Iris pigment epithelial cell (primary cell): ENCODE measurements at places on chromosomes 2 and 18.
A peak's percentile ranks its signal among the peaks of the same experiment; 100 is the strongest.

DNA sequence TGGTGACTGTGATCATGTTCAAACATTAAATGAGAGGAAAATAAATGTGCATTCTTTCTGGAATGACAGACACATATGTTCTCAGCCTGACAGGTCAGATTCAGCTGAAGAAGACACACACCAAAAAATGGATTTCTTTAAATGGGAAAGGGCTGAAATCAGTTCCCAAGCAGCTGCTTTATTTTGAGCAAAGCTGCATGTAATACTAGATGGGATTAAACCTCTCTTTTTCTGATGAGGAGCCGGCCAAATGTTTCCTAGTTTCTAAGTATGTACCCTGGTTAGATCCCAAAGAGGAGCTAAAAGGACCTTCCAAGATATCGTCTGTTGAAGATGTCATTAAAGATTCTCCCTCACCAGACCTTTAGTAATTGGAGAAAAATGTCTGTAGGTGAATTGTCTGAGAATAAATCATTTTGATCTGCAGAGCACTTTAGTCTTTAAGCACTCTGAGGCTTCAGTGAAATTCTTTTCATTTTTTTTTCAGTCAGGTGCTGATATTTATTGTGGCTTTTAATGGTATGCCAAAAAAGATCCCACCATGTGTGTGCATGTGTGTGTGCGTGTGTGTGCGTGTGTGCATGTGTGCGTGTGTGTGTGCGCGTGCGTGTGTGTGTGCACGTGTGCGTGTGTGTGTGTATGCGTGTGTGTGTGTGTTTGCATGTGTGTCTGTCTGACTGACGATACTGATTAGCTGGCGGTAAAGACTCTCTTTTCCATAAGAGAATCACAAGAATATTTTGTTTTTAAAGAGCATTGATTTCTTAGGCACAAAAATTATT is 175.8 kb downstream of the IRS1 start:
- no peak for DNase-seq

DNA sequence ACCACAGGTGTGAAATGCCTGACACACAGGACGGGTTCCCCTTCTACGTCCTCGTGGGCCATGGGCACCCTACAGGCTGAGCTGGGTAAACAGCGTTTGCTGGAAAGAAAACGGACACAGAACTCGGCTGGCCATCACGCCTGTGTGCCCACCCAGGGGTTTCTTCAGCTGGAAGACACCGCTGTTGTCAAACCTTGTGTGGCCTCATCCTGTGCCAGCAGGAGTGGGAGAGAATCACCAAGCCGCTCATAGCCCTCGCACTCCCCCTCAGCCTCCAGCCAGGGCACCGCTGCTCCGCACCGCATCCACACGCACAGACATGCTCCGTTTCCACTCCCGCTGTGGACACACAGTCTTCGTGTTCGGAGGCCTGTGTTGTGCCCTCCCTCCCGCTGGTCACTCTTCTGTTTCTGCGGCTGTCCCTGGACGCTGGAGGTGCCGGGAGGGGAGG is 161.4 kb downstream of the PXDN start:
- no peak for DNase-seq

- DNase-seq = no peak
Measured at GRCh38 chr2:236653863-236654262, 84.2 kb downstream of the ACKR3 start.

GRCh38 chr2:11938196-11938595 is 191.8 kb downstream of the LPIN1 start:
- DNase-seq = no peak

GRCh38 chr2:205535001-205535400 is 147.3 kb upstream of the NRP2 start:
- DNase-seq = no peak

DNA sequence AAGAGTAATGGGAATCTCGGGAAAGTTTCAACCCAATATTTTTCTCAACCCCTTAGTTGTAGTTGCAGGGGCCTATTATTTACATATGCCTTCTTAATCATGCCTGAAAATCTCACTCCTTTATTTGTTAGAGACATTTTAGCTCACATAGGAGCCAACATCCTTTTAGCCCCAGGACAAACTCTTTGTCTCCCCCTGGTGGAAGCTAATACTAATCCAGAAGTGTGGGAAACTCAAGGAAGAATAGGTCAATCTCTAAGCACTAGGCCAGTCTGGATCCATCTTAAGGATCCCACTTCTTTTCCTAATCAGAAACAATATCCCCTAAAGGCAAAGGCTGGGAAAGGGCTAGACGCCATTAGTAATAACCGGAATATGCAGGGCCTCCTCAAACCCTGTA is 550.9 kb upstream of the PKDCC start:
- DNase-seq = no peak

GRCh38 chr18:7366597-7366996 is 135.7 kb downstream of the LRRC30 start:
- DNase-seq = no peak

DNA sequence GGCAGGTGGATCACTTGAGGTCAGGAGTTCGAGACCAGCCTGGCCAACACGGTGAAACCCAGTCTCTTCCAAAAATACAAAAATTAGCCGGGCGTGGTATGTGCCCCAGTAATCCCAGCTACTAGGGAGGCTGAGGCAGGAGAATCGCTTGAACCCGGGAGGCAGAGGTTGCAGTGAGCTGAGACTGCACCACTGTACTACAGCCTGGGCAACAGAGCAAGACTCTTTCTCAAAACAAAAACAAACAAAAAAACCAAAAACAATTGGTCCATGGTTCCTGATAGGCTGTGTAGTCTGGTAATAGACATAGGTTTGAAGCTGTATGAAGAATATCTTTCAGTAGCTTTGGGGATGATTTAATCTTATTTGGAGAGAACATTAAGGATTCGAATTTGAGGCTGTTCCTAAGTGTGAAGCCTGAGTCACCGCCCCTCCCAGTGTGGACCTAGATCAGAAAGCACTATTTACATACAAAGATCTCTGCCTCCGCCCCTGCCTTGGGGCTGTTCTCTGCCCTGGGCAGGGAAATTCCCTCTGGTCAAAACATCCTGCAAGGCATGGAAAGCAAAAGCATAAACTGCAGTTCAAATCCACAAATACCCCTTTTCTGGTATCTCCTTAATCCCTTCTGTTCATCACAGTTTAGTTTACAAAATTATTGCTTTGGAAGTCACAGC is 52.8 kb upstream of the PMAIP1 start:
- peak; percentile 85 for DNase-seq

DNA sequence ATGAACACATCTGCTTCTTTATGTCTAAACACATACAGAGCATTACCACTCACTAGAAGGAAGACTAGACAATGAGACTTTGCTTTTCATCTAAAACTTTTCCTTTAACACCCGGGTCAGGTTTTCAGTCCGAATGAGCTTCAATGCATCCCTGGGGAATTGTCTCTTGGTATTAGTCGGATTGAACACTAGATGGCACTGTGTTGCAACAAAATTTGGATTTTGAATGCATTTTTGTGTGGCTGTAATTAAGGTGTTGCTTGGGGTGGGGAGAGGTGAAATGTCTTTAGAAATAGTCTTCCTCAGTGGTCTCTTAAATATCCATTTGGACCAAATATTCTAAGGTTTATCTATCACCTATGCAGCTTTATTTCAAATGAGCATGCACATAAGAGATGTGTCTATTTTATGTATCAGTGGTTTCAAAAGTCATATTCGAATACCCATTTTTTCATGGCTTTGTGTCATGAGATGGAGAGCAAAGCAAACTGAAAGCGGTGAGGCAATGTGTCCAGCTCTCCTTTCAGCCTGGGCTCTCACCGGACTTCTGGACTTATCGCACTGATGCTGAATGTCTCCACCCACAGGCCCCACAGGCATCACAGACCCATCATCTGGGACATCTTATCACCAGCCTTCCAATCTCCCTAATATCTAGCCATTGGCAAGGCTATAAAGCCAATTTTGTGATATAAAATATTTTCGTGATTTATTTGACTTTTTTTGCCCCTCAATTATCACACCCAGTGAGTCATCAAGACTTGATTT is 510.3 kb downstream of the RNF144A start:
- DNase-seq = peak; percentile 33

- peak; percentile 21 for DNase-seq
Measured at GRCh38 chr2:61988462-61989366, 83.2 kb downstream of the COMMD1 start.

DNA sequence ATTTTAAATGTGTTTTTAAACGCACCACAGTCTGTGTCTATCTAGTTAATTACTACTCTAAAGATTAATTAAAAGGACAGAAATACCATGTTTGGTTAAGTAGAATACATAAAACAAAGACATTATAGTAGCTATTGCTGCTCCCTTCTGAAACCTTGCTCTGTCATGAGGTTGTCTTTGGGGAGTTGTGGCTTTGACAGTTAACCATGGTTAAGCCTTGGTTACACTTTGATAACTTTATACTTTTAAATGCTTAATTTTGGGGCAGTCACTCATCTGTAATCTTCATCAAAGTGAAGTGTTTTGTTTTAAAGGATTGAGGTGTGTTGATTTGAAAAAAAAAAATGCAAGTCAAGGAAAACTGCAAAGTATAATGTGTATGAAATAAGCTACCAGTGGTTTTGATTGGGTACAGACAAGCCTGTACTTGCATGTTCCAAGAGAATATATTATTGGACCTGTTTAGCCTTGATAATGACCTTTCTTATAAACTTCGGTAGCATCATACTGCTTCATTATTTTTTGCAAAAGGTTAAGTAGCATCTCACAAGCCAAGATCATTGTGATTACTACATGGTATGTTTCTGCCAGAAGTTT is 29.8 kb upstream of the TBR1 start:
- no peak for DNase-seq

DNA sequence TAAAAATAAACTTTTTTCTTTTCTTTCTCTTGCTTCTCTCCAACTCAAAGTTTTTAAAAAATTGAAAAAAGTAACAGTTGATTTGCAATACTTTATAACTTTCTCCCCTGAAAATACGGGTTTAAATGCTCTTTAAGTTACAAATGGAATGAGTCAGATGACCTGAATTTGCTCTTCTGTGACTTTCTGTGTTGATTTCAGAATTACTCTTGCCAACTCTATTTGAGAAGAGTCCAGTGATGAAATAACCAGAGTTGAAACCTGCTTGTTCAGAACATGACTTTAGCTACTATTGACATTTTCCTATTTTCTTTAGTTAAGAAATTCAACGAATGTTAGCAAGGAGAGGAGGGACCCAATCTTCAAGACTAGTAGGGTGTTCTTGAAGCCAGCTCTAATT is 146.1 kb upstream of the ZSWIM2 start:
- DNase-seq = peak; percentile 94

DNA sequence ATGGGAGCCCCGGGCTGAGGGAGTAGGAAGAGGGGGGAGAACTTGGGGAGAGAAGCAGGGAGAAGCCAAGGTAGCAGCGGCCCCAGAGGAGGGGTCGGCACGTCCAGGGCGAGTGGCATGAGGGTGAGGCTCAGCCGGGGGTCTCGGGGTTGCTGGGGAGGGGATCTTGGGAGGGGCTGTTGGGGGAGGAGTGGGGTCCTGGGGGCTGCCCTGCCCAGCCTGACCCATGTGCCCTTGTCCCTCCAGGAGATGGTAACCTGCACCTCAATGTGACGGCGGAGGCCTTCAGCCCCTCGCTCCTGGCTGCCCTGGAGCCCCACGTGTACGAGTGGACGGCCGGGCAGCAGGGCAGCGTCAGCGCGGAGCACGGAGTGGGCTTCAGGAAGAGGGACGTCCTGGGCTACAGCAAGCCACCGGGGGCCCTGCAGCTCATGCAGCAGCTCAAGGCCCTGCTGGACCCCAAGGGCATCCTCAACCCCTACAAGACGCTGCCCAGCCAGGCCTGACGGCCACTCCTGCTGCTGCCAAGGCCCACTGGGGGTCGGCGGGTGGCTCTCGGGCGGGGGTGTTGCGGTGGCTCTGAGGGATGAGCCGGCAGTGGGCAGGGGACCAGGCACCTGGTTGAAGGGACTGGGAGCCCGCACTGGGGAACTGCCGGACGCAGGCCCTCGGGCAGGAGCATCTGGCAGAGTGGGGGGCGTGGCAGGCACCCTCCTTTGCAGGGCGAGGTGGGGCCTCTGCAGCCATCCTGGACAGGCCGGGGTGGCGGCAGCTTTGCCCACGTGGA is 9.0 kb upstream of the GAL3ST2 start:
- no peak for DNase-seq

GRCh38 chr2:10410001-10410822 is 37.9 kb downstream of the ODC1 start:
- no peak for DNase-seq

GRCh38 chr18:59268721-59269562 is 4.3 kb downstream of the RAX start:
- DNase-seq = peak; percentile 31

- DNase-seq = no peak
Measured at GRCh38 chr2:120463527-120463926, 117.6 kb downstream of the INHBB start.

DNA sequence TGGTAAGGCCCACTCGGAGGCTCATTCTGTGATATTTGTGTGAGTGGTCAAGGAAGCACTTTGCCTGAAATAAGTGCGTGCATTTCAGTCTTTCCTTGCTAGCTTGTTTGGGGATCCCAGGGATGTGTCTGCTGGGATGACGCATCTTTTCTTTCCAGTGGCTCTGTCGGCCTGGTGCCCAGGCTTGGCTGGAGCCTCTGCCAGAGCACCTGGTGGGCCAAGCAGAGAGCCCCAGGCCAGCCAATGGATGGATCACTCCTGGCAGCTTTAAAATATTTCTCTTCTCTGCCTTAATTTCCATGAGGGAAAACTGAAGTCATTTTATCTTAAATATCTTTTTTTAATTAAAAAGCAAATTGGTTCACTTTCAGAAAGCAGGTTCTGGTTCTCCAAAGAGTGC is 501.8 kb upstream of the HS6ST1 start:
- DNase-seq = no peak

GRCh38 chr2:238905644-238906043 is 57.8 kb downstream of the TWIST2 start:
- DNase-seq = no peak

GRCh38 chr2:68880213-68880612 is 9.0 kb upstream of the BMP10 start:
- peak; percentile 17 for DNase-seq

- no peak for DNase-seq
Measured at GRCh38 chr18:79624356-79625170, 55.0 kb upstream of the CTDP1 start.

GRCh38 chr2:176454893-176455815 is 185.9 kb downstream of the MTX2 start:
- peak; percentile 50 for DNase-seq

- DNase-seq = peak; percentile 61
Measured at GRCh38 chr2:163630836-163631235, 105.0 kb downstream of the FIGN start.

- DNase-seq = peak; percentile 31
Measured at GRCh38 chr2:176931588-176932563, 280.7 kb upstream of the HNRNPA3 start.

- peak; percentile 54 for DNase-seq
Measured at GRCh38 chr2:69195706-69196105, 182.7 kb downstream of the ANTXR1 start.

DNA sequence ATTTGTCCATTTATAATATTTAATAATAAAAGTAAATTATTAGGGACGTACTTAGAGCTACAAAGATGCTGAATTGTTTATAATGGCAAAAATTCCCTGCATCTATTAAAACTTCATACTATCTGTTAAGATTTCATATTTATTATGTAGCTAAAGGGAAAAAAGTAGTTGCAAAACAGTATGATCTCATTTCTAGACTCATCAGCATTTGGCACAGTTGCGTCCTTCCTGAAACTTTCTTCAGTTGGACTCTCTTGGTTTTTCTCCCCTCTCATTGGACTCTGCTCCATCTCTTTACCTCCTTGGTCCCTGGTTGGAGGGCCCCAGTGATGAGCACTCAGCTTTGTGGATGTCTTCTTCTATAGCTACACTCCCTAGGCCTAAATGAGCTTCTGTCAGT is 99.6 kb downstream of the TMEM247 start:
- peak; percentile 12 for DNase-seq

GRCh38 chr2:45774688-45775244 is 123.3 kb downstream of the PRKCE start:
- no peak for DNase-seq

- no peak for DNase-seq
Measured at GRCh38 chr2:215517391-215517790, 81.5 kb upstream of the FN1 start.
